HS-5 (cell line): ENCODE measurements at places on chromosomes 3 and 15.

DNA sequence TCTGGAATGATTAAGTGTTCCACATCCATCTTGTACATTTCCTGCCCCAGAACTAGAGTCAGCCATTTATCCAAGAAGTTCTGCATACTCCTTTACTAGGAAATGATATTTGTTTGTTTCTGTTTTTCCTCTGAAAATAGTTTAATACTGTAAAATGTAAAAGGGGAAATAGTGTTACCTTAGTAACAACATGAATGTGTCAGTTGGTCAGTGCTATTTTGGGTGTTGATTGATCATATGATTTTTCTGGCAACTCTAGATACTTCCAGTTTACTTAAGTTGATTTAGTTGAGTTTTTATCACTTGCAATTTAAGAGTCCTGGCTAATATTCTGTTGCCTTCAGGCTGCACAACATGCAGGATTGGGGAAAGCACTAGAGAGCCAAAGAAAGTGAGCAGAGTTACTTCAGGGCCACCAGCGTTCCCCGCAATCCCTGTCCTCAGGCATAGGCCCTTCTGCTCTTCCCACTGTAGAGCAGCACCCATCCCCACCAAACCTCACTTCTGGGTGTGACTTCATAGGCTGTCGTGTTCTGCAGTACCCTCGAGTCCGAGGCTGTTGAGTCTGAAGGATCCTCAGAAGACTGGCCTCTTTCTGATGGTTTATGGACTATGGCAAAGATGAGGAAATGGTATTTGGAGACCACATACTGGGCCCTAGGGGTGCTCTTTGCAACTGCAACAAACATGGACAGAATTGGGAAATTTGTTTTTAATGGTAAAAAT lies 69.0 kb downstream of the CHD2 start:
- no peak for DNase-seq

- no peak for DNase-seq
These were observed 12.4 kb downstream of the ITGA11 start for GRCh38 chr15:68419301-68420175.

GRCh38 chr3:65178703-65179102 lies 490.9 kb upstream of the ADAMTS9 start:
- DNase-seq = no peak

DNA sequence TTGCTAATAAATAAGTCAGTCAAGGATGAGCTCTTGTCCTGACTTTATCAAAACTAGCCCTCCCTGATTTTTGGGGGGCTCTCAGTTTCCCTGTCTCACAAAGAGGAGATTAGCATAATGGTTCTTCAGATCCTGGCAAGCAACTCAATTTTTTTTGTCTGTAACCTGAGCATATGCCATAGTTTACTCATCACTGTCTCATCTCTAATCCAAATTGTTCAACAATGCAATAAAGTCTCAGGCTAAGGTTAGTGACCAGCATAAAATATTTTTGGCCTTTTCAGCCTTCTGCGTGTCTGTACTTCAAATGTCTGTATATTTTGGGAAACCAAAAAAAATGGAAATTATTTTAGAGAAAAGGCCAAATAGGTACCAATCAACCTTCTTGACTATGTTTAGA lies 465.6 kb upstream of the TPRG1 start:
- no peak for DNase-seq
